AG04449 (cell line): ENCODE measurements at places on chromosomes 2 and 18.

GRCh38 chr18:5630057-5630899 lies 86.5 kb upstream of the EPB41L3 start:
- no peak for DNase-seq

DNA sequence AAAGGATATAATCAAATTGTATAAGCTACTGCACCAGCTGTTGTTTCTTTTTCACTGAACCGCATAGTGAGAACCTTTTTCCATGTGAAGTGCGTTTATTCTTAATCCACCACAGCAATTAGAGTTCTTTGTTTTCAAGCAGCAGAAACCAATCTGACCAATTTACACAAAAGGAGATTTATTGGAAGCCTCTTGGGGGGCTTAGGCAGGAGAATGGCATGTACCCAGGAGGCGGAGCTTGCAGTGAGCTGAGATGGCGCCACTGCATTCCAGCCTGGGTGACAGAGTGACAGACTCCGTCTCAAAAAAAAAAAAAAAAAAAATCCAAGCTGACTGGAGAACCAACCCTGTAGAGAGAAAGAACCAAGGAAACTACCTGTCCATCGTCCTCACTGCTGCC lies 10.0 kb downstream of the ADNP2 start:
- no peak for DNase-seq

DNA sequence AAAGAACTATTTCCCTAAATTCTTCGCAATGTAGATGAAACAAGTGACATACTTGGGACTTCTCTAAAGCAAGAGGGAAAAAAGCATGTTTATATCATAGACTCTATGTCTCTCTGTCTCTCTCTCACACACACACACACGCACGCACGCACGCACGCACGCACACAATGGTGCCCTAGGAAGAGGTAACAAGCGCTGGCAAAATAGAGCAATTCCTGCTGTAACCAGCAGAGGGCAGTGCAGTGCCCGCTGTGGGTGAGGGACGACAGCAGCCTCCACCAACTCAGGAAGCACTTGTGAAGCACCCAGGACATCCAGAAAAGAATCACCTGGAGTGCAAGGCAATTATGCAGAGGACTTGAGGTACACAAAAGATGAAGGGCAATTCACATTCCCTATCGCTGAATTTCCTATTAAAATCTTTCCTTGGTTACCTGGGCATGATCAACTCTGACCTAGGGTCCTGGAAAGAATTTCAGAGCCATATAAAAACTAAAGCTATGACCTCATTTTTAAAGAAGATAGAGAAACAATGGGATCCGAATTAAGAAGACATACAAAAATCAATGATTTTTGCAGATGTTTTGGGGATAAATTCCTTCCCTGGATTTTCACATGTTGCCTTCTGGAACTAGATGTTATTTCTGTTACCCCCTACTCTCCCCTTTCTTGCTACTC lies 166.4 kb downstream of the PDE11A start:
- no peak for DNase-seq

GRCh38 chr2:137021763-137022162 lies 256.4 kb downstream of the THSD7B start:
- DNase-seq: no peak

DNA sequence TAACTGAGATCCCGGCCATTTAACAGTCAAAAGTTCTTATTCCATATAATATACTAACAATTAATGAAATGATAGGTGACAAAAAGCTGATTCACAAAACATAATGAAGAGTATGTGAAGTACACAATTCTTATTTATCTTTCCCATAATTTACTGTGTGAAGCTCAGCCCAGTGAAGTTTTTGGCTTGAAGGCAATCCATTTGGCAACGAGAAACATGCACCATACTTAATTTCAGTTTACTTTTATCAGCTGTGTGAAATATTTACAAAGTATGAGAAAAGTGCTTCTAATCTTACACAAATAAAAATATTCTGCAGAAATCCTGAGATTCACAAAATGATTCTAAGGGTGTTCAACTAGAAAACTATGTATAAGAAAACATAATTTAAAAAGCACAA lies 12.3 kb downstream of the FAM98A start:
- no peak for DNase-seq

- no peak for DNase-seq
Observed at GRCh38 chr2:191854382-191855372, 7.8 kb upstream of the CAVIN2 start.

DNA sequence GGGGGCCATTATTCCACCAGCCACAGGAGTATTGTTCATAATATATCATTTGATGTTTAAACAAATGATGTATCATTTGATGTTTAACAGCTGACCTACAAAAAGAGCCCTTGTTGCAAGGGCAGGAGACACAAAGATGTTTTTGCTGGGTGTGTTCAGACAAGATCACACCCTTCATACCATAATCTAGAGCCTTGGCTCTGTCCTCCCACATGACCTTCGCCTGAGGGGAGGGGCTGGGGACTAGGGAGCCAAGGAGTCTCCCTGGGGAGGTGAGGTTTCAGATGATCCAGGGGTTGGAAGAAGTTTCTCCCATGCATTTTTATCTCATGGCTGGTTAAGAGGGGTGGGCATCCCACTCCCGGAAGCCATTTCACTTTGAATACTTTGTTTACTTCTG lies 33.5 kb downstream of the CDC42EP3 start:
- DNase-seq: no peak

GRCh38 chr18:36808681-36809080 lies 20.1 kb downstream of the TPGS2 start:
- DNase-seq: peak; percentile 63

GRCh38 chr2:24010477-24011249 lies 778 bp downstream of the MFSD2B start:
- no peak for DNase-seq

DNA sequence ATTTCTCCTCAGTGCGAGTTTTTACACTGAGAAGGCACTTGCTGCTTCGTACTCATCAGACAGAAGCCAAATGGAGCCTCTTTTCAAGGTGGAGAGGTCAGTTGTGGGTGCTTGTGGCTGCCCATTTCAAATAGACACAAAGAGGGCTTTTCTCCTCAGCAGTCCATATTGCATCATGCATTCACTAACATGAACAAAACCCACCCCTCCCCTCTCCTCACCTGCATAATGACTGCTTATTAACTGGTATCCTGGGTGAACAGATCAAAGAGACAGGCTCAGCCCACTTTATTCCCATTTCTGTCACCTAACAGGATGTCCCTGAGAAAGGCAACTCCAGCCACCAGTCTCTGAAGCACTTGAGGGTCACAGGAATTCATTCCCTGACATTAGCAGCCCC lies 28.9 kb downstream of the KLF7 start:
- DNase-seq: no peak

- no peak for DNase-seq
Observed at GRCh38 chr18:54947091-54947490, 12.2 kb downstream of the CCDC68 start.

- no peak for DNase-seq
Observed at GRCh38 chr2:176202491-176202890, 14.0 kb downstream of the HOXD1 start.

DNA sequence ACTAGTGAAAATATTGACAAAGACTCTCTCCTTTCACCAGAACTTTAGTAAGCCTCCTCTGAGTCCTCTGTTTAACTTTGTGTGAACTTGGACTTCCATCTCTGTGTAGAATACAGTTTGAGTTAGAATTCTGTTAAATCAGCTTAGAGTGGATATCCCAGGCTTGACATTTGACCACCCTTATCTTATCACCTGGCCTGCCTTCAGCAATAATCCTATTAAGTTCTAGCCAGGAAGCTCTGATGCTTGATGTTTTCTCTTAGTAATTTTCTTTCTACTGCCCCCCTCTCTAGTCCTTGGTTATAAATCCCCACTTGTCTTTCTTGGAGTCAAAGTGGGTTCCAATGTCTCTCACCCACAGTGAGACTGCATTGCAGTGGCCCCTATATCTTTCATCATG lies 702.7 kb upstream of the GCFC2 start:
- DNase-seq: no peak

- DNase-seq: peak; percentile 94
Observed at GRCh38 chr18:3624935-3625741, 175.2 kb downstream of the TGIF1 start.

- DNase-seq: no peak
Observed at GRCh38 chr2:38515155-38516074, 87.3 kb downstream of the HNRNPLL start.

- no peak for DNase-seq
Observed at GRCh38 chr2:205369813-205370212, 312.5 kb upstream of the NRP2 start.

DNA sequence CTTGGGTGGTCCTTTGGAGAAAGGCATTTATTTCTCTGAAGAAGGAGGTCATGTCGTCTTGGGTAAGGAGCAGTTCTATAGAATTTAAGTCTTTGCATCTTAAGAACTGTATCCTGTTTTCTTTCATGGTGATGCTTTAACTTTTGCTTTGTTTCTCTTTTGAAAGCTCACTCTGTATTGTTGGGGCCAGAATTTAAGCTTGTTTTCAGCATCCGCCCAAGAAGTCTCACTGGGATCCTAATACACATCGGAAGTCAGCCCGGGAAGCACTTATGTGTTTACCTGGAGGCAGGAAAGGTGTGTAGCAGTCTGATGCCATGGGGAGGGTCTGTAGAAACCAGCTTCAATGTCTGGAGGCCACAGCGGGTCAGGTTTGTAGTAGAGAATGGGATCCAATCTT lies 64.7 kb upstream of the TTC39C start:
- no peak for DNase-seq

- no peak for DNase-seq
Observed at GRCh38 chr2:204967199-204967960, 422.1 kb downstream of the PARD3B start.
